Stimulated activated CD8-positive, alpha-beta memory T cell treated with anti-CD3 and anti-CD28 coated beads, Interleukin-15, amount 100 ng/mL, for 48 hours (primary cell): ENCODE measurements at places on chromosomes 5 and 9.
A peak's percentile ranks its signal among the peaks of the same experiment; 100 is the strongest.

DNA sequence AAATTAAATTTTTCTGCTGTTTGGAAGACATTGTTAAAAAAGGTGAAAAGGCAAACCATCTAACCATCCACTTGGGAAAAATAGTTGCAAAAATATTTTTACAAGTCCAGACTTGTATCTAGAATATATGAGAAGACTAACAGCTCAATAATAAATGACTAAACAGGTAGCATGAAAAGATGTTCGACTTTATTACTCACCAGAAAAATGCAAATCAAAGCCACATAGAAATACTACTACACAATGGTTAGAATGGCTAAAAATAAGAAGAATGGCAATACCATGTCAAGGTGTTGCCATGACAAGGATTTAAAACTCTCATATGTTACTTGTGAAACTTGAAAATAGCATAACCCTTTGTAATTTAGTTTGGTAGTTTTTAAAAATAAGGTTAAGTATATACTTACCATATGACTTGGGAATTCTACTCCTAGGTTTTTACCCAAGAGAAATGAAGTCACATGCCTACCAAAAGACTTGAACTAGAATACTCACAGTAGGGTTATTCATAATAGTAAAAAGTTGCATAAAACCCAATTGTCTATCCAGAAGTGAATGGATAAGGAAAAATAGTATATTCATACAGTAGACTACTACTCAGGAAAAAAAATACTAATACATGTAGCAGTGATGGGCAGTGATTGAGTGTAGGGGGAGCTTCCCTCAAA lies 93.8 kb downstream of the VPS13A start:
- no peak for DNase-seq

GRCh38 chr9:15999422-16000339 lies 446.8 kb downstream of the CCDC171 start:
- DNase-seq, result no peak

DNA sequence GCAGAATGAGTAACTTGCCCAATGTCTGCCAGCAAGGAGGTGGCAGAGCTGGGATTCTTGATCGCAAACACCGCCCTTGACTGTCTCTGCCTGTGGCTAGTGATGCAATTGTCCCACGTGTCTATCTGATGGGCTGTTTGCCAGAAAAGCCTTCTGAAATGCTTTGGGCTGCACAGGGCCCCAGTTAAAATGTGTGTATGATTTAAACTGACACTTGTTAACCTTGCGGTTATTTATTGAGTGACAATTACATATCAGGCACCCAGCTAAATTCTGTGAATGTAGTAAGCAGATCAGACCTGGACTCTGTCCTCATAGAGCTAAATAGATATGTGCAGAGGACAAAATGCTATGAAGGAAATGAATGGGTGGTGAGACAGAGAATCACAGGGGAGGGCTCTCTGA lies 11.6 kb upstream of the IL12B start:
- DNase-seq, result peak; percentile 16

DNA sequence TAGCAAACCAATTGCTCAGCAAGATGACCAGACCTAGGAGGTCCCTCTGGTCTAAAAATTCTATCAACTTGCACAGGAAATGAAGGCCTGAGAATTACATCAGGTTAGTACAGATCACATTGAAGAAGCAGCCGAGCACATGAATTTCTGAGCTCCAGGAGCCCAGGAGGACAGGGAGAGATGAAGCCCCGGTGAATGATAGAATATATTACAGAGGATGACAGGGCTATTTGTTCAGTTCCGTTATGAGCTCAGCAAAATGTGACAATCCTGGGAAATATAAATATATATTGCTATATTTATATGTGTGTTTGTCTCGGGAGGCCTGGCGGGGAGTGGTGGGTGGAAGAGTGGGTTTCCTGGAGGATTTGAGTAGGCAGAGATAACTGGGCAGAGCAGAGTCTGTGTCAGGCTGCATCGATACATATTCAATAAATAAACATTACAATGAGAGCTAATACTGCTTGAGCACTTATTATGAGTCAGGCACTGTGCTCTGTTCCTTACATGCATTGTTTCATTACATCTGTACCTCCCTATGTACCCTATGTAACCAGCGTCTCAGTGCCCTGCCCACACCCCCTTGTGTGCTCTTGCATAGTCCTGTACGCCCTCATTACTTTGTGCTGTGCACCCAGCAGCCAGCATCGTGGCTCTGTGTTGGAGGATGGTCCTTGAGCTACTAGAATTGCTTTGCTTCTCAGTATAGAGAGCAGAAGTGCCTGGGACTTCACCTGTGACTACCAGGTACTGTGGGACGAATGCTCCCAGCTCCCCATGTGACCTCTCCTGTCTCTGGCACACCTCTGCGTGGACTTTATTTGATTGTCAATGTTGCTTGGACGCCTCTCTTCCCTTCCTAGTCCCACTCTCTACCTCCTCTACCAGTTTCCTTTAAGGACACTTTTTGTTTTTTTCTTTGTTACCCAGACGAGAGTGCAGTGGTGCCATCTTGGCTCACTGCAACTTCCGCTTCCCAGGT lies 58.1 kb upstream of the KLF9 start:
- DNase-seq, result no peak

DNA sequence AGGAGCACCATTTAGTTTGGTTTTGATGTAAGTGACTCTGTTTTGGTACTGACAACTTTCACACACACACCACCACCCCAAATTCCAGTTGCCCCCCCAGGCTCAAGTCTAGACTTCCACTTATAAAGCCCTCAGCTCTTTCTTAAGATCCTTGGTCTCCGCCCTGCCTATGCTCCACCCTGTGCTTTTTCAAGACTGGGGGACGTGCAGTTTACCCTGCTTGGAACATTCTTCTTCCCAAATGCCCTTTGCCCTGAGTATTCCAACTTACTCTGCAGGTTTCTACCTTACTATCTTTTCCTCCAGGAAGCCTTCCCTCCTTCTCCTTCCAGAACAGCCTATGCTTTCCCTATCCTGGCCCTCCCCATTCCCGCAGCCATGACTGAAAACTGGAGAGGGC lies 1.5 kb upstream of the TRIM14 start:
- DNase-seq, result no peak
